ENCODE measurements at places on chromosomes 2 and 18.

- DNase-seq, result no peak
These were observed 640.2 kb downstream of the STK39 start for GRCh38 chr2:167607211-167607610.

- DNase-seq, result no peak
These were observed 465.1 kb upstream of the MYT1L start for GRCh38 chr2:2796207-2796606.

DNA sequence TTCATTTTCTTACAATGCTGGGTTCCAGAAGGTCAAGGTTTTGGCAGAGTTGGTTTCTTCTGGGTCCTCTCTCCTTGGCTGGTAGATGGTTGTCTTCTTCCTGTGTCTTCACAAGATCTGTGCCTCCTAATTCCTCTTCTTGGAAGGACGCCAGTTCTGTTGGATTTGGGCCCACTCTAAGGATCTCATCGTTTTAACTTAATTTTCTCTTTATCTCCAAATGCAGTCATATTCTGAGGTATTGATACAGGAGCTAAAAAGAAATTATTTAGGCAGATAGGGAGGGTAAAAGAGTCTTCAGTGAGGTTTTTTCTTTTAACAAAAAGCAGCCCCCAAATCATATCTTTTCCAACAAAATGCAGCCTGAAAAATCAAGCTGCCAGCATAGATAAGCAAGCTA, 998.4 kb downstream of the SOCS6 start:
- DNase-seq, result no peak

DNA sequence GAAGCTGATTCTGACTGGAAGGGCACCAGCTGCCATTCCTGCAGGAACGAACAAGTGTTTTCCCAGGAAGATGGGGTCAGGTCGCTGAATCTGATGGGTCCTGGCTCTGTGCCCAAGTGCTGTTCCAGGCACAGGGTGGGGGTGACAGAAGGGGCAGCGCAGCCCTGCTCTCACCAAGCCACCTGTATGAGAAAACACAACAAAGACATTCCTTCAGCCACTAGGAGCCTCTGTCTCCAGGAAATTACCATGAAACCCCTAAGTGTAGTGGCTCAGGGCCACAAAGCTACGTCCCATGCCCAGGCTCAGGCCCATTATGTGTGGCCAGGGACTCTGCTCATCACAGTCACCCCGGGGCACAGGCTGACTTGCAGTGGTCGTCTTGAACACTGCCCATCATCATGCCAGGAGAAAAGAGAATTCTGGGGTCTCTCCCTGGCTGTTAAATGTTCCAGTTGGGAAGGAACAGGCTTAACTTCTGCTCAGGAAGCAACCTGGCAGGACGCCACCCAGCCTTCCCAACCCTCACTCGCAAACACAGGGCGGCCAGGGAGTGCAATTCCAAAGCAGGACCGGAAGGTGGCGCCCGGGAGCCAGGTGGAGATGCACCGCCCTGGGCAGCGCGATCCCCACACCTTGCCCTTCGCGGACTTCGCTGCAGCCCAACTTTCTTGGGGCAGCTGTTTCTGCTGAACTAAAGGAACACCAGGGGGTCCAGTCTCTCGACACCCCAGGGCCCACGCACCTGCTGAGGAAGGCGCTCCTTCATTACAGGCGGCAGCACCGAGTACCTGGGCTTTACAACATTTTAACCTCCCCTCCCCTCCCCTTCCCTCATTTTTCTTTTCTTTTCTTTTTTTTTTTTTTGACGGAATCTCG, 11.0 kb upstream of the SFTPB start:
- peak; percentile 36 for DNase-seq

- DNase-seq, result no peak
These were observed 23.7 kb downstream of the MARCHF7 start for GRCh38 chr2:159736048-159736447.

- DNase-seq, result no peak
These were observed 34.0 kb upstream of the SKOR2 start for GRCh38 chr18:47285456-47285855.

DNA sequence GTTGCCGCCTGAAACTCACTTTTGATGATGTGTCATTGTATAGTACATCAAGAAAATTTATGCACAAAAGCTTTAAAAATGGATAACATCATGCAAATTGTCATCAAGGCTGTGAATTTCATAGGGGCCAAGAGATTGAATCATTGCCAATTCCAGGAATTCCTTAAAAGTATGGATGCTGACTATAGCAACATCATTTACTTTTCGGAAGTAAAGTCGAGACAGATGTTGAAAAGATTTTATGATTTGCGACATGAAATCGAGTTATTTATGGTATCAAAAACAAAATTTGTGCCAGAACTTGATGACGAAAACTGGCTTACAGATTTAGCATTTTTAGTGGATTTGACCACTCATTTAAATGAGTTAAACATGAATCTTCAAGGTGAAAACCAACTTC, 56.3 kb downstream of the ASB1 start:
- no peak for DNase-seq

DNA sequence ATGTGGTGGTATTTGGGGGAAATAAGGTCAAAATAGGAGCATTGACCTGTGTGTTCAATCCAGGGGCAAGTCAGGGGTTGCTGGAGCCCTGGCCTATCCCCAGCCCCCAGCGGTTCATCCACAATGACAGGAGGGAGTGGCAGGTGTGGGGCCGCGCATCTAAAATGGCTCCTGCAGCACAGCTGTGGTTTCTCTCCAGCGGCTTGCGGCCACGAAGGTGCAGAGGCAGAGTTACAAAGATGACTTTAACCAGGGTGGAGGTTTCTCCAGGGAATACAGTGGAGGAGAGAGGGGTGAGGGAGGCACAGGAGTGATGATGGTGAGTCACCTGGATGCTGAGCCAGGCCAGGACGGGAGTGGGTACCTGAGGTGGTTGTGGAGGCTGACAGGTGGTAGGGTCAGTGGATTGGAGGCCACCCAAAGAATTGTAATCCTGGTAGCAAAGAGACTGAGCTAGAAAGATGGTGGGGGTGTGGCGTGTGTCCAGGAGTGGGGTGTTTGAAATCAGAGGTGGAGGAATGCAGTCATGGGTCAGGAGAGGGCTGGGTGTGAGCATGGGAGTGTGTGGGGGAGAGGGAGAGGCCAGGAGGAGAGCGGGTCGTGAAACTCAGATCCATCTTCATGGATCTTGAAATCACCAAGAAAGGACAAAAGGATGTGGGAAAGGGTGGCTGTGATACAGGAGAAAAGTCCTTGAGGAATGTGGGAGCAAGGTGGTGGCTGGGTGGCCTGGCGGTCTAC, 83.2 kb downstream of the CTIF start:
- no peak for DNase-seq

GRCh38 chr2:142870526-142870925, 6.9 kb upstream of the KYNU start:
- no peak for DNase-seq

GRCh38 chr18:43917520-43917919, 640.2 kb upstream of the SYT4 start:
- no peak for DNase-seq

DNA sequence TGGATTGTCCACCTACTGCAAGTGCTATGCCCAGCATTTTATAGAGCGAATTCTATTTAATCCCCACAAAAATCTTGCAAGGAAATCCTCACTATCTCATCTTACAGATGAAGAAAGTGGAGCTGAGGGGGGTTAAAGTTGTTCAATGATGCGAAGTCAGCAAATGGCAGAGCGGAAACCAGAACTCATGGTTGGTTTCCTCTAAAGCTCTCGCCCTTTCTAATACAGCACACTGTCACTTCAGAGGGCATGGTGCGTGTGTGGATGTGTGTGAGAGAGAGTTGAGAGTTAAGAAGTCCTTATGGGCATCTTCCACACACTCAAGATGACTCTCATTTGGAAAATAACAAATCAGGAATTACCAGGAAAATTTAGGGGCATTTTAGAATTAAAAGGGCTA, 78.4 kb downstream of the TGFA start:
- DNase-seq, result no peak

DNA sequence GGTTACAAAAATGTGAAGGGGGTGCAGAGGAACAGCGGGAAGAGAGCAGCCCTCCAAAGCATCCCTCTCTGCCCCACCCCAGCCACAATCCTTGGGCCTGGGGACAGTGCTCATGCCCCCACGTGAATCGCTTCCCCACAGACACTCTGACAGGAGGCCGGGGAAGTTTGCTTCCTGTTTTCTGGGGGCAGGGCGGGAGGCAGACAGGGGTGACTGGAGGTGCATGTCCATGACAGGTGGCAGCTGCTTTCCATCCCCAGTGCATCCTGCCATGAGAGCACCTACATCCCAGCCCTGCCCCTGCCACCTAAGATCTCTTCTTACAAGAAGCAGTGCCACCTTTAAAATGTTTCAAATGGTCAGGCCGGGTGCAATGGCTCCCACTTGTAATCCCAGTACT, 47.2 kb upstream of the UBE2F start:
- no peak for DNase-seq

DNA sequence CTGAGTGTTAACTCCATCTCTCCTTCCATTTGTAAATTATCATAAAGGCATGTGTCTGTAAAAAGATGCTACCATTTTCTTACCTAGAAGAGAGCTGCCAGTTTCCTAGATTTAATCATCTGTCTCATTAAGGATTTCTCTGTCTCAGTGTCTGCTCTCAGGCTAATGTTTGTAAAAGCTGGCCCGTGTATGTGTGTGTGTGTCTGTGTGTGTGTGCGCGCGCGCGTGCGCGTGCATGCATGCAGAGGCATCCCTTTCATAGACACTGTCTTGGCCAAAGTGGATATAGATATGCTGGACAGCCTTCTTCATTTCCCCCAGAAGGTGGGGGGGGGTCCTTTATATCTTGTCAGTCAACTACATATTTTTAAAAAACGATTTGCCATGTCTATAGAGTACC, 18.9 kb downstream of the MGAT5 start:
- no peak for DNase-seq

GRCh38 chr2:138060301-138060635, 96.0 kb downstream of the HNMT start:
- no peak for DNase-seq

- DNase-seq, result no peak
These were observed 41.8 kb downstream of the NCK2 start for GRCh38 chr2:105786231-105787230.

- no peak for DNase-seq
These were observed 60.4 kb downstream of the ZBTB7C start for GRCh38 chr18:48348739-48349138.

DNA sequence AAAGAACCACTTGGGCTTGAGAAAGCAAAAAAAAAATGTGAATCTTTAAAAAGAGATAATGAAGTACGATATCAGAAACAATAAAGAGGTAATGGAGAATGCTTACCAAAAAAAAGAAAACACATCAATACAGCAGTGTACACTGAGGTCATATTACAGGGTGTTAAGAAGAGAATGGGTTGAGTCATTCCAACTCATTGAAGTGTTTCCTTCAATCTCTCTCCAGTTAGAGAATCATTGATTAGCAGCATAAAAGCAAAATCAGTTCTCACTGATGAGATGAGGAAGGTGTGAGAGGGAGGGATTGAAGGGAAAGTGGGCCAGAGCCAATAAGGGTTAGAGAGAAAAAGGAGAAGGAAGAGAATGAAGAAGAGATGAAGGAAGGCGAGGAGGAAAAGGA, 43.9 kb upstream of the SGPP2 start:
- DNase-seq, result no peak

DNA sequence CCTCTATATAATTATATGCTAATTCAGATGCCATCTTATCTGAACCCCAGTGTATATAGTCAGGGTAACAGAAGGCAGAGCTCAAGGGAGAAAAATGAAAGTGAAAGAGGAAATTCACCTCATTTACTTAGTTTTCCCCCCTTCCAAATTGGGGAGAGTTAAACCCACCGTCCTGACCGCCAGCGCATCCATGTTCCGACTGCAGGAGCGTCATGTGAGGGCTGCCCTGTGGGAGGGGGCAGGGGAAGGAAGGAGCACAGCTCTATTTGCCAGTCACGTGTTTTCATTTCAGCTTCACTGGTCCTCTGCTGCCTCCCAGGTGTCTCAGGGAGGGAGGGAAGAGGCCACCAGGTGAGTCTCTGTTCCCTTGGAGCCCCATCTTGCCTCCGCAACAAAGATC, 13.2 kb downstream of the CNNM4 start:
- no peak for DNase-seq

- DNase-seq, result no peak
These were observed 39.8 kb upstream of the TBC1D8 start for GRCh38 chr2:101190747-101191516.

- no peak for DNase-seq
These were observed 195.8 kb downstream of the CYP26B1 start for GRCh38 chr2:71951718-71952404.

- no peak for DNase-seq
These were observed 24.8 kb downstream of the FBLN7 start for GRCh38 chr2:112162956-112163355.

- DNase-seq, result no peak
These were observed 18.1 kb upstream of the PKDCC start for GRCh38 chr2:42029639-42030199.

DNA sequence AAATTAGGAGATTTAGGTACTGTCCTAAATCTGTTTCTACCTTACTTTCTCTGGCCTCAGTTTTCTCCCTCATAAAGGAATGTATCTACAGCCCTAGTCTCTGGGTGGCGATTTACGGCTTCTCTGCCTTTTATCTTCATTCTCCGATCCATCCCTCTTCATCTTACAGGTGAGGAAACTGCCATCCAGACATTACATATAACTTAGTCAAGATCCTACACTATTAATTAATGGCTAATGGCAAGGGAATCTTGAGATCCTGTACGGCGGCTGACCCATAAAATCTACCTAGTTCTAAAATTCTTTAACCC, 386 bp upstream of the YIPF4 start:
- DNase-seq, result no peak

DNA sequence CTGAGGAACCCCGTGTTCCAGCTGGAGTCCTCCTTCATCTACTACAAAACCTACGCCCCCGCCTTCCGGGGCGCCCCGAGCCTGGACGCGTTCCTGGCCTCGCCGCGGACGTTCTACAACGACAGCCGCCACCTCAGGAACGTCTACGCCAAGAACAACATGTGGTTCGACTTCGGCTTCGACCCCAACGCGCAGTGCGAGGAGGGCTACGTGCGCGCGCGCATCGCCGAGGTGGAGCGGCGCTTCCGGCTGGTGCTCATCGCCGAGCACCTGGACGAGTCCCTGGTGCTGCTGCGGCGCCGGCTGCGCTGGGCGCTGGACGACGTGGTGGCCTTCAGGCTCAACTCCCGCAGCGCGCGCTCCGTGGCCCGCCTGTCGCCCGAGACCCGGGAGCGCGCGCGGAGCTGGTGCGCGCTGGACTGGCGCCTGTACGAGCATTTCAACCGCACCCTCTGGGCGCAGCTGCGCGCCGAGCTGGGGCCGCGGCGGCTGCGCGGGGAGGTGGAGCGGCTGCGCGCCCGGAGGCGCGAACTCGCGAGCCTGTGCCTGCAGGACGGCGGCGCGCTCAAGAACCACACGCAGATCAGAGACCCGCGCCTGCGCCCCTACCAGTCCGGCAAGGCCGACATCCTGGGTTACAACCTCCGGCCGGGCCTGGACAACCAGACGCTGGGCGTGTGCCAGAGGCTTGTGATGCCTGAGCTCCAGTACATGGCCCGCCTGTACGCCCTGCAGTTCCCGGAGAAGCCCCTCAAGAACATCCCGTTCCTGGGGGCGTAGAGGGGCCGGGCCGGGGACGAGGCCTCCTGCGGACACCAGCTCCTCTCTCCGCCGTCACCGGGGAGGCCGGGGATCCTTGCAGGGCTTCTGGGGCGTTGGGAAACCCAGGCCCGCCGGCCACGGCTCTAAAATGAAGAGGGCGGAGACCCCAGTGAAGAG, 5.3 kb upstream of the NEU4 start:
- DNase-seq, result no peak
